Type B pancreatic cell (in vitro differentiated cells): ENCODE measurements at places on chromosomes 13 and 19. TPM values are rescaled to one million over a fixed set of nuclear protein-coding genes. Genes with fewer than 3 reads are reported as not detected.

Gene RNF17
- total RNA-seq, result 0.12 TPM in 1 of 2 replicates, not detected in the other

Gene LHB
- total RNA-seq, result not detected in 2 replicates

Gene CD209
- not detected in 2 replicates for total RNA-seq

DNA sequence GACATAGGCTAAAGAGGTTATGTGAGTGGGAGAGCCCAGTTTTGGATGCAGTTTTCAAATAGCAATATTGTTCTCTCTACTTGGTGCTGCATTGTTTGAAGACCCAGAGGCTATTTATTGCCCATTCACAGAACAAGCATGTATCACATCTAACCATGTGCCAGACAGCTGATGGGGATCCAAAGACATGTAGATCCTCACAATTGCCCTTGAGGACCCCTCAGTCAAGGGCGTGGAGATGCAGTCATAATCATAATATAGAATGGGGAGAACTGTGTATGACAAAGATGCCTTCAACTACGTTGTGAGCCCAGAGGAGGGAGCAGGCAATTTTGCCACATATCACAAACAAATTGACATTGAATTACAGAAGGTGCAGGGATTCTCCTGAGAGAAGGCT is 70.5 kb downstream of the NHLRC3 start:
- no peak for DNase-seq

Gene KLK10
- 1.8 and 2.2 TPM in 2 replicates for total RNA-seq
